K562 (cell line): ENCODE measurements at places on chromosomes 5 and 9.

- DNase-seq = no peak
Observed at GRCh38 chr5:172436879-172437369, 17.4 kb downstream of the SH3PXD2B start.

DNA sequence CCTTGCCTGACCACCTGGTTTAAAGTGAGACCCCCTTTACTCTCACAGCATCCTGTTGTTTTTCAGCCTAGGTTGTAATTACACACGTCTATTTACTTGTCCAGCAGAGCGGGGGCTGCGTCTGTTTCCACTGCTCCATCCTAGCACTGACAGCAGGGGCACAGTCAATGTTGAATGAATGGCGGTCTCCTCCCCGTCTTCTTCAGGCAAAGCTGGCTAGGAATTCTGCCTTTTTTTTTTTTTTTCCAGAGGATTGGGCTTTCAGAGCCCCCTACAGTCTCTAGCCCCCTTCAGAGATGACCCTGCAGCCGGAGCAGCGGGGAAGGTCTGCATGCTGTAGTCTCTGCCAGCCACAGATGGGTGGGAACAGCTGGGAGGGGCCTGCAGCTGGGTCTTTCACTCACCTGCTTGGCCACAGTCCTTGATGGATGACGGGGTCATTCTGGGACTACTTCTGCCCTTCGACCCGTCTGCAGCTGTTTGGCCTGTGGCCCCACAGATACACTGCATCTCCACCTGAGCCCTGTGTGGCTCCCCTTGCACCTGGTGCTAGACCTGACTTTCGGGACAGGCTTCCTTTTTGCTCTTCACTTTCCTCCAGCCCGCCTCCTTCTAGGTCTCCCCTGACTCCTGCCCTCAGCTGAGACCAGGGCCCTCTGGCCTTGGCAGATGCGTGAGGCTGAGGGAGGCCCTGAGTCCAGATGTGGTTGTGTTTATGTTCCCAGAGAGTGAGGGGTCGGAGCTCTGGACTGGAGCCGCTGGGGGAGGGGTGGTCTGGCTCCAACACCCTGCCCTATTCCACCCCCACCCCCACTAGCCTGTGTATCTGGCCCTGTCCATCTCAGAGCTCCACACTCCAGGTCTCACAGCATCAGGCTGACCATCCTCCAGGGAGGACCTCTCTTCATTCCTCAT lies 8.0 kb downstream of the PITX1 start:
- no peak for DNase-seq

DNA sequence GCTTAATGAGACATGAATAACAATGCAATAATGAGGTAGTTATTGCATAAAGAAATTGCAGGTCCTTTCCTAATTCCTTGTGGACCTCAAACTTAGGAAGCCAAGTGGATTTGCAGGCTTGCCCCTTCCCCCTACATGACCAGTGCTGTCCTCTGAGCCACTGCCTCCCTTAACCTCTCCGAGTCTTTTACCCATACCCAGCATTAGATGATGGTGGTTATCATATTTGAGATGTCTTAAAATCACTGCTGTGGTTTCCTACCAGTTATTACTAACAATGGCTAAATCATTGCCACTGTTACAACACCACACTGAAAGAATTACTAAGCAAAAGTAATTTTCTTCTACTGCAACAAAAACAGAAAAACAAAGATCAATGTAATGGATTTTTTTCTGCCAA lies 170.8 kb downstream of the EDIL3 start:
- DNase-seq = no peak

- DNase-seq = no peak
Observed at GRCh38 chr9:19030899-19031298, 2.1 kb downstream of the SAXO1 start.

DNA sequence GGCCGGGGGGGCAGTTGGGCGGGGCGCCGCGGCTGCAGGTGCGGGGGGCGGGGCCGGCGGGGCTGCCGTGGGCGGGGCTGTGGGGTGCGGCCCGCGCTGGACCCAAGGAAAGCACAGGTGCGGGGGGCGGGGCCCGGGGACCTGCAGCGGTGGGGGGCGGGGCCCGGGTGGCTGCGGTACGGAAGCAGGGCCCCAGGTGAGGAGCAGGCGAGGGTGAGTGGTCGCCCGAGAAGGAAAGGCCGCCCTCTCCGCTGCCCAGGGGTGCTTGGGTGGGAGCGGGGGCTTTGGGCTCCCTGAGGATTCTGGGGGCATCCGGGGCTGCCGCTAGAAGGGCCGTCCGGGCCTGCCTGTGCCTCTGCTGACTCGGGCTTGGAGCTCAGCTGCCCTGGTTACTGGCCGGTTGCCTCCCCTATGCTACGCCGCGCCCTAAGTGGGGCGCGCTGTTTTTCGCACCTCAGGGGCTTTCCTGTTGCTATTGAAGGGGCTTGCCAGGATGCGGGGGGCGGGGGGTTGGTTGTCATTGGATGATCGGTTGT lies 767 bp downstream of the RALGPS1 start:
- no peak for DNase-seq

- no peak for DNase-seq
Observed at GRCh38 chr5:34847056-34847455, 8.1 kb downstream of the TTC23L start.

DNA sequence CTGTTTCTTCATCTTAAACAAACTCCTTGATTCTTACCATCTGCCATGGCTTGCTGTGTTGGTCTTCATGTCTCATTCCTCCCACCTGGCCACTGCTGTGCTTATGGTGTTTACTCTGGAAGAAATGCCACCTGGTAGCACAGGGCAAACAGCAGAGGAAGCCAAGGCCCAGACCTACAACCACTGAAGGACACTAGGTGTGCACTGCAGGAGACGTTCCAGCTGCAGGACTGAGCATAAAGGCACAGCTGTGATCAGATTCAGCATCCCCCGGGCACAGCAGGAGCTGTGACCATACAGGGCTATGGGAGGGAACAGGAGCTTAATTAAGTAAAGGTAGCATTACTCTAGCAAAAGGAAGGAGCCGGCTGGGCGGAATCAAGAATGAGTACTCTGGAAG lies 12.6 kb upstream of the GNAQ start:
- DNase-seq = no peak

GRCh38 chr9:110520120-110520701 lies 59.3 kb downstream of the SVEP1 start:
- no peak for DNase-seq

DNA sequence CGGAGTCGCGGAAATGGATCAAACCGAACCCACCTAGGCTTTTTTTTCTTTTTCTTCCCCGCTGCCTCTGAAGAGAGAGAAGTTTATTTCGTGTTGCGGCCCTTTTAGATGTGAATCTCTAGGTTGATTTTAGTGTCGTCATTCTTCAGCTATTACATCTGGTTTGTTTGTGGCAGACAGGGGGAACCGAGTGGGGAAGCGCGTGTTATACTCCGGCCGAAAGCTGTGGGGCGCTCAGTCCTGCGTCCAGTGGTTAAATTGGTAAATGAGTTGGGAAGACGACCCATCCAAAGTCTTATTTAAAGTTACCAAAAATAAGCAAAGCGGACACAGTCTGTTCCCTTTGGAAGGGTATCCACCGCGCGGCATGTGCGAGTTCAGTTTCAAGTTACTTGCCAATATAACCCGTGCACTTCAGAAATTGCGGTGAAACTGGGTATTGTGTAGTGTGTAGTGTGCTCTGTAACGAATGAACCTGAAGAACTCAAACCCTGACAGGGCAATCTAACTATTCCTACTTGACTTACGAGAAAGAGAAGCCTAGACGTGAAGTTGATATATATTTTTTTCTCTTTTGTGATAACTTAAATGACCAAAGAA lies 1.3 kb downstream of the MAN2A1 start:
- DNase-seq = peak; percentile 84

- no peak for DNase-seq
Observed at GRCh38 chr5:96338091-96338490, 95.0 kb downstream of the PCSK1 start.

DNA sequence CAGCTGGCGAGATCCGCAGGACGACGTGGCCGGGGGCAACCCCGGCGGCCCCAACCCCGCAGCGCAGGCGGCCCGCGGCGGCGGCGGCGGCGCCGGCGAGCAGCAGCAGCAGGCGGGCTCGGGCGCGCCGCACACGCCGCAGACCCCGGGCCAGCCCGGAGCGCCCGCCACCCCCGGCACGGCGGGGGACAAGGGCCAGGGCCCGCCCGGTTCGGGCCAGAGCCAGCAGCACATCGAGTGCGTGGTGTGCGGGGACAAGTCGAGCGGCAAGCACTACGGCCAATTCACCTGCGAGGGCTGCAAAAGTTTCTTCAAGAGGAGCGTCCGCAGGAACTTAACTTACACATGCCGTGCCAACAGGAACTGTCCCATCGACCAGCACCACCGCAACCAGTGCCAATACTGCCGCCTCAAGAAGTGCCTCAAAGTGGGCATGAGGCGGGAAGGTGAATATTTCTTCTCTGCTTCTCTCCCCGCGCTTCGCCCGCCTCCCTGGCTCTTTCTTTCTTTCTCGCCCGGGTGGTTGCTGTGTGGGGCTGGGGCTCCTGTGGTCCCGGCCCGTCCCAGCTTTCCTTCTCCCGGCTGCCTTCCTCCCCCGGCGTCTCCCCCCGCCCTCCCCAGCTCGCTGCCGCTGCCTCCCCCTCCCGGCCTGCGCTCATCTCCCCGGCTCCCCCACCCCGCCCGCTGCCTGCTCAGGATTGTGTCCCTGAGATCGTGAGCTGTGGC lies 2.2 kb downstream of the NR2F1 start:
- no peak for DNase-seq

- no peak for DNase-seq
Observed at GRCh38 chr9:121778252-121779225, 127.1 kb downstream of the DAB2IP start.

DNA sequence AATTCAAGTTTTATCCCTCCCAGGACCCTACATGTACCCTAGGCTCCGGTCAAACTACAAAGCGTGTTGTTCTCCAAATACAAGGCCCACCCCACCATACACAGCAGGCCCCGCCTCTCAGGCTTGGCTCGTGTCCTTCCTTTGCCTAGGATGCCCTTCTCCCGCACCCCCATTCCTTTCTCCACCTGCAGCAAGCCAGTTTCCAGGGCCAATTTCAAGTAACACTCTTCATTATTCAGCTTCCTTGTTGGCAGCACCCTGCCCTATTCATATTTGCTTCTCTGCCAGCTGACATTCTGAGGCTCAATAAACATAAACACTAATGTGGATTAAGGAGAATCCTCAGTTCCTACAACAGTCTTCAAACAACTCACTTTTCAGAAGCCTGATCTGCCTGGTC lies 31.7 kb downstream of the EPB41L4B start:
- DNase-seq = no peak

- no peak for DNase-seq
Observed at GRCh38 chr5:121816164-121816563, 35.5 kb upstream of the FTMT start.

GRCh38 chr9:109001275-109001676 lies 12.0 kb downstream of the CTNNAL1 start:
- no peak for DNase-seq

GRCh38 chr9:6184749-6185645 lies 30.6 kb upstream of the IL33 start:
- no peak for DNase-seq

GRCh38 chr5:180096616-180097015 lies 25.1 kb upstream of the RNF130 start:
- DNase-seq = no peak

DNA sequence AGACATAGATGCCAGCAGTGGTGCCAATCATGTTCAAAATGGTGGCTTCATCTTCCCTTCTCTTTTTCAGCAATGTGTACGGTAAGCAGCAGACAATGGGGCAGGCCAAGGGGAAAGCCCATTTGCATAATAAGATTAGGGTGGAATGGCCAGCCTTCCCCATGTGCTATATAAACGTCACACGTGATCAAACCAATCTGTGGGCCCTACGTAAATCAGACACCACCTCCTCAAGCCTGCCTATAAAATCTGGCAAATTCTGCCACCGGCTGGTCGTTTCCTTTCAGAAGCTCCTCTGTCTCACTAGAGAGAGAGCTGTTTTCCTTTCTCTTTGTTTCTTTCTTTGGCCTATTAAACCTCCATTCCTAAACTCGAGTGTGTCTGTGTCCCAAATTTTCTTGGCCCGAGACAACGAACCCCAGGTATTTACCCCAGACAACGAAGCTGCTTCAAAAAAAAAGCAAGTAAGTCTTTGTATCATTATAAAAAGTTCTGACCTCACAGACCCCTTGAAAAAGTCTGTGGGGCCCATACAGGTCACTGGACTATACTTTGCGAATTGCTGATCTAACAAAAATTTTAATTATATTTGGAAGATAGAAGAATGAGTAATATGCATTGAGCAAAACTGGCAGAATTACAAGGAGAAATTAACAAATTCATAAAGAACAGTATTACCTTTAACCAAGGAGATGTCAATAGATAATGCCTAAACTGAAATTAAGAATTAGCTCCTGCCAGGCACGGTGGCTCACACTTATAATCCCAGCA lies 15.2 kb downstream of the ZBTB5 start:
- DNase-seq = no peak

GRCh38 chr5:63686181-63686580 lies 276.1 kb downstream of the HTR1A start:
- no peak for DNase-seq

DNA sequence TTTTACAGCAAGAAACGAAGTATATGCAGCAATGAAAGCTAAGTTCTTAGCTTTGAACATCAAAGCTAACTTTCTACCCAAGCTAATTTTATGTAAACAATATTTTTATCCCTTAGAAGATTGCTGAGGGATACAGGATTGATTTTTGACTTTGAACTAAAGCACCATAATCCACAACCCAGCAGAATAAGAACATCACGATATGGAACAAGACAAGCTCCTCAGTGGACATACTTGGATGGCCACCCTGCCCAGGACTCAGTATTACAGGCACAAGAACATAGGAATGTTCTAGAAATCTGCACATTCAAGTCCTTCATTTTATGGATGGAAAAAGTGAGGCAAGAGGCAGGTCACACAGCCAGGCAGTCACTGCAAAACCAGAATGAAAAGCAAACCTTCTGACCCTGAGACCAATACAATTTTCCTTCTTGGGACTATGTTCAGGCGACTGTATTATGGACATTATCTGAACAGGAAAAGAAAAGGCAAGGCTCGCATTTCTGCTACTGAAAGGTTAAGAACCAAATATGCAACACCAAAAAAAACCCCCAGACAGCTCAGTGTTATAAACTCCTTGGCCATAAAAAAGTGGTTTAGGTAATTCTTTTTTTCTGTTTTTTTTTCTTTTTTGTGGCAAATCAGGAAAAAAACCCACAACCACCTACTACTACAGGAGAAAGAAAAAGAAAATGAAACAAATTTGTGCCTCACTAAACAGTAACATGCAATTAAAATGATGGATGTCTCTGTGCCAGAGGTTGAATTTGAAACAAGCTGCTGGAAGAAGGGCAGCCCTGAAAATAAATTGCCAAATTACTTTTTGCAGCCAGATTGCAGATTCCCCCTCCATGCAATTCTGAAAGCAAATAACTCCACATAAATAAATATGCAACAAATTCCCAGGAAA lies 25.4 kb downstream of the EPB41L4B start:
- DNase-seq = no peak
